HCEC 1CT (cell line): ENCODE measurements at places on chromosomes 1 and 21.

DNA sequence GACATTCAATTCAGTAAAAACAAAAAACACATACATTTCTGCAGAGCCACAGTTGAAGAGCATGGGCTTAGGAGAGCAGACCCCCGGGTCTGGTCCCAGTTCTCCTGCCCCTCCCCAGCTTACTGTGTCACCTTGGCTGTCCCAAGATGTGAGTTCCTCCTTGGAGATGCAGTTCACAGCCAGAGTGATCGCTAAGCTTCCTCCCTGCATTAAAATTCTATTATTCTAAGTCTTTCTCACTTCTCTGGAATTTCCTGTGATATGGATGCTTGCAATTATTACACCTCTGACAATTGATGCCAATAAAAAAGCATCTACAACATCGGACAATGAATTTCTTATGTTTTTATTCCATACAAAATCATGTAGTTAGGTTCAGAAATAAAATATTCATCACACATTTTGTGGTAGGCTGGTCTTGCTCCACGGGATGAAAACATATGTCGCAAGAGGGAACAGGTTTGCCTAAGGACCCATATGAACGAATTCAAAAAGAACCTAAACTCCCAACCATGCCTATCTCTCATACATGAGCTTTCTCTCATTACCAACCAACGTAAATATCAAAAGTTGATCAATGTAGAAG lies 328.5 kb upstream of the RUNX1 start:
- DNase-seq = peak; percentile 6

DNA sequence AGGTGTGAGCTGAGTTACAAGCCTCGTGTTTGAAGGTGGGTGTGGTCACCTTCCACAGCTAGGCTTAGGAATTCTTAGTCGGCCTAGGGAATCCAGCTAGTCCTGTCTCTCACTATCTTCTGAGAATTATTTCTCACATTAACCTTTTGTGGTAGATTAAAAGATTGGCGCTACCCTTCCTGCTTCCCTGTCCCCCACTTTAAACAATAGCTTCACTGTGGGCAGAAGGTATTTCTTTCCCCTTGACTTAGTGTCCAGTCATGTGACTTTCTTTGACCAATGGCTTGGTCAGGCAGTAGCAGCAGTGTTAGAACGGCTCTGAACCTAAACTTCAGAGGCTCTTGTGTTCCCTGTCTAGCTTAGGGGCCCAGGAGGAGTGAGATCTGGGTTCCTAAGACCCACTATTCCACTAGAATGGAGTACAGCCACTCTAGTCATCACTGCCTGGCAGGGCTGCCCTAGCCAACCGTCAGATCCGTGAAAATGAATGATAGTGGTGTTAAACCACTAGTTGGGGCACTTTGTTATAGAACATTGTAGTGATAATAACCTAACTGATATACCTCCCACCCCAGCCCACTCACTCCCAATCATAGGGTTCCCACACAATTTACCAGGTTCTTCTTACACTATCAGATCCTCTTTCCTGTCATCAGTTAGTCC lies 13.9 kb upstream of the C1orf141 start:
- DNase-seq = peak; percentile 39

- no peak for DNase-seq
Measured at GRCh38 chr1:230306169-230306568, 120.0 kb downstream of the PGBD5 start.

- no peak for DNase-seq
Measured at GRCh38 chr1:203597331-203598090, 29.1 kb upstream of the ATP2B4 start.

GRCh38 chr1:68379085-68379478 lies 70.7 kb downstream of the RPE65 start:
- DNase-seq = no peak

GRCh38 chr1:227996187-227996950 lies 10.4 kb upstream of the WNT3A start:
- no peak for DNase-seq

DNA sequence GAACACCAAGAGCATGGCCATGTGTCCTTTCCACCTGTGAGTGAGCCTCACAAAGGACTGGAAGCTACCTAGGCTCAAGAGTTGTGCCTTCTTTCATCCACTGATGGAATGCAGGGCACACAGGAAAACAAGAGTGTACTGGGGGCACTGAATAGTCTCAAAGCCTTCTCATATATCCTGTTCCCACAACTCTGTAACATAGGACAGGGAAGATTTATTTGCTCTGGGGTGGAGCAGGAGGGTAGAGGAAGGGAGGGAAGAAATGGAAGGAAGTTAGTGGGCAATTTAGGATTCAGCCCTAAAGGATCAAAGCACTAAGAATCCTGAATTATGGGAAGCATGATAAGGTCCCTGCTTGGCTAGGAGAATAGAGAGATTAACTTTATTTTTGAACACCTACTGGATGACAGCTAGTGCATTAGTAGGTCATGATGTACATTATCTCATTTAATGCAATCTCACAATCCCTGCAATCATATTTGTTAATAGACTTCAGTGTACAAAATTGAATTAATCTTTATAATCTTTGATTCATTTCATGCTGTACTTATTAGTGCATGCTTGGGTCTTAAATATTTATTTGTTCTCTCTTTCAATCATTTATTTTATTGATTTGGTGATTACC lies 27.0 kb upstream of the RGS16 start:
- DNase-seq = no peak

- no peak for DNase-seq
Measured at GRCh38 chr1:152061952-152062351, 25.1 kb upstream of the S100A11 start.

- DNase-seq = no peak
Measured at GRCh38 chr1:220371324-220371723, 99.1 kb upstream of the RAB3GAP2 start.

DNA sequence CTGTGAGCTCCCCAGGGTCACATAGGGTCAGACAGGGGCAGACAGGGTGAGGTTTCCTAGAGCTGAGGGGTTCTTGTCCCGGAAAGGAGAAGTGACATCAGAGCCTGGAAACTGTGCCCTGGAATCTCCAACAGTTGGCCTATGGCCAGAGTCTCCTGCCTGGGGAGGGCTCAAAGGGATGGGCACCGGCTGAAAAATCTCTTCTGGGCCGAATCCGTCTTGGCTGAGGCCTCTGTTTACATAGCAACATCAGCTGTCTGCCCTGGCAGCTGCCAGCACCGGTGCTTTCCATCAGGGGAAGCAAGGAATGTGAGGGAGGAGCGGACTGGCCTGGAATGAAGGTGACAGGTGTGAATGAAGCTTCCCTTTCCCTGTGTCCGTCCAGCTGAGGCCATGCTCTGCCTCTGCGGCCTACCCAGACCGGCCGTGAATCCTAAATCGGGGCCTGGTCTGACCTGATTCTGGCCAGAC lies 30.7 kb downstream of the VASH2 start:
- DNase-seq = no peak

DNA sequence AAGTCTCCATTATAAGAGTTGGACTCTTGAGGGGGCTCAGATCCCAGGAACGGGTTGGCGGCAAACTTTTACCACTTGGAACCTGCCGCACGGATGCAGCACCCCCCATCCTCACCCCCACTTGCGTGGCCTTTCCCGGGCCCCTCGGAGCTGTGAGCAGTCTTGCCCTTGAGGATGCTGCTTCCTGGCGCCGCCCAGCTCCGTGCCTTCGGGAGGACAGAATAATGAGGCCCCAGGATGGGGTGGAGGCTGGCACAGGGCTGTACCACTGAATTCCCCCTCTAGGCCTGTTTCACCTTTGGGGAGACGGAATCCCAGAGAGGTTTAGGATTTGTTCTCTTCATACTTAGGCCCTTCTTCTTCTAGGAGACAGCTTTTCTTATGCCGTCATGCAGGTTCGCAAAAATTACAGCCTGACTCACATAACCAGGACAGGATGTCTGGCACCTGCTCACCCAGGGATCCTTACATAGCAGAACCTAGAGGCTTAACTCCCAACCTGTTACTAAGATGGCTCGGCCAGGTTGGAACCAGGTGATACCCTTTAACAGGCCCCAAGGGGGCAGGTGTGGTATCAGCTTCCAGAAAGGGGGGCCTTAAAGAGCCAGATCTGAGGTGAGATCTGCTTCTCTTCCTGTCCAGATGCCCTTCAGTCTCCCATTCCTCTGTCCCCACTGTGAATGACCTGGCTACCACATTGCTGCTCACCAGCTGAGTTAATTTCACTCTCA lies 1.5 kb downstream of the TRNP1 start:
- DNase-seq = peak; percentile 20

GRCh38 chr1:26832249-26832960 lies 5.9 kb downstream of the ZDHHC18 start:
- DNase-seq = no peak

DNA sequence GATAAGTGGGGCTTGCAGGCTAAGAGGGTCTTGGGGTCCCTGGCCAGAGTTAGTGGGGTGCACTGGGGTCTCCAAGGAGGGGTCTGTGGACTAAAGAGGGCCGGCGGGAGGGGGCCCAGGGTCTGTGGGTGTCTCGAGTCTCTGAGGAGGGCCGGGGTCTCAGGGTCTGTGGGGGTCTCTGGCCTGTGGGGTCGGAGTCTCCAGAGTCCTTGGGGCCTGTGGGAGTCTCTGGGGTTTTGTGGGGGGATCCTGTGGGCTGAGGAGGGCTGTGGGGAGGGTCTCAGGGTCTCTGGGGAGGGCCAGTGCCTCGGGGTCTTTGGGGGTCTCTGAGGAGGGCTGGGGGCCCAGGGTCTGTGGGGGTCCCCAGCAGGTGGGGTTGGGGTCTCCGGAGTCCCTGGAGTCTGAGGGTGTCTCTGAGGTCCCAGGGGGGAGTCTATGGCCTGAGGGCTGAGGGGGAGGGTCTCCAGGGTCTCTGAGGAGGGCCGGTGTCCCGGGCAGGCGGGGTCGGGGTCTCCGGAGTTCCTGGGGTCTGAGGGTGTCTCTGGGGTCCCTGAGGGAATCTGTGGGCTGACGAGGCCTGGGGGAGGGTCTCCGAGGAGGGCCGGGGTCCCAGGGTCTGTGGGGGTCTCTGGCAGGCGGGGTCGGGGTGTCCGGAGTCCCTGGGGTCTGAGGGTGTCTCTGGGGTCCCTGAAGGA lies 628 bp upstream of the PLEKHM2 start:
- DNase-seq = no peak

- no peak for DNase-seq
Measured at GRCh38 chr1:224500796-224501195, 66.2 kb upstream of the WDR26 start.

DNA sequence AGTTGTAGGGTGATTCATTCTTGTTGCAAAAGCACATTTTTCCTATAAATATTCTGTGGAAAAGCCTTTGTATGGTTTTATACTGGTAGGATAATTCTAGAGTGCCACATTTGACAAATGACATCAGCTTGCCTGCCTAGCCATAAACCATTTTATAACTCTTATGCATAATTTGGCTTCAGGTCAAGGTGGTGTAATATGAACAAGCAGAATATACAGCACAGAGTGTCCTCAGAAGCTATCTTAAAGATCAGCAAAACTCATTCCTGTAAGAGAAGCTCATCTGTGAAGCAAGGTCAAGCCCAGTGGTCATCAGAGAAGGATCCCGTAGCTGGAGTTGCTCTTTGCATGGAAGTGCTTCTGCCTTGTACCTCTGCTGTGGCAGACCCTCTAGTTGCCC lies 24.0 kb upstream of the C1orf21 start:
- DNase-seq = peak; percentile 87

- peak; percentile 33 for DNase-seq
Measured at GRCh38 chr1:180842052-180842451, 70.6 kb upstream of the KIAA1614 start.

DNA sequence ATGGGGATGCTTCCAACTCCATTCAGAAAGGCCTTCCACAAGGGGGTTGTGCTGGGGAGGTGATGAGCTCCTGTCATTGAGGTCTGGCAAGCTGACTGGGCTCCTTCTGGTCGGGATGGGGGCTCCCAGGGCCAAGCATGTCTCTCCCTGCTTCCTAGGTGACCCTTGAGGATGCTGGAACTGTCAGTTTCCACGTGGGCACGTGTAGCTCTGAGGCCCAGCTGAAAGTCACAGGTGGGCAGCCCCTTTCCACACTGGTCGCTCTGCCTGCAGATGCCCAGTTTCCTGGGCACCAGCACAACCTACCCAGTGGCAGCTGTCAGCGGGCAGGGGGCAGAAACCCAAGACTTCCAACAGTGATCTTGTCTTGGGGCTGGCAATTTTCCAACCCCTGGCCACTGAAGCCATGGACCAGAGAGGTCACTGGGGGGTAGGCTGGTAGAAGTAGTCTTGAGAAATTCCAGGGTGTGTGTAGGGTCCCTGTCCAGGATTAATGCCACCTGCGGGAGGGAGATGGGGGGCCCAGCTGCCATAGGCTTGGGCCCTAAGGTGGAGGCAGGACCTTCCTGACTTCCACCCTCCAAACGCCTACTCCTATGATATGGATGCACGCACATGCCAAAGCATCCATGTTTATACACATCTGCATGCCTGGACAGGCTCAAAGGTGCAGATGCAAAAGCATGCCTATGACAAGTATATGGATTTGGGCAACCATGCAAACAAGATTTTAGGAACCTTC lies 97.1 kb downstream of the TRIM11 start:
- DNase-seq = no peak

DNA sequence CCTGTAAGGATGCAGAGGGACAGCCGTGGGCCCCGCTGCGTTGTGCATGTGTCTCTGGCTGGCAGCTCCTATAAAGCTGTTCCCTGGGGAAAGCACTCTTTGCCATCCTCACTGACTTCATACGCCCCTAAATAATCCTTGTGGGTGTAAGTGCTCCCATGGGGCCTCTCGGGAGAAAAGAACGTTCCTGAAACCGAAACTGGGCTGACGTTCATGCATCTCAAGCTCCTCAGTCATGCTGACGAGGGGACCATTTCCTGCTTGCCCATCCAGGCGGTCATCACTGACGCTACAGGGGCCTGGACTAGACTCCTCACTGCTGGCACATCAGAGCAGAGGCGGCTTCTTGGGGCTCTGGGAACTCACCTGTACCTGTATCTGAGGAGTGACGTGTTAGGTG lies 73.1 kb upstream of the USP24 start:
- no peak for DNase-seq

DNA sequence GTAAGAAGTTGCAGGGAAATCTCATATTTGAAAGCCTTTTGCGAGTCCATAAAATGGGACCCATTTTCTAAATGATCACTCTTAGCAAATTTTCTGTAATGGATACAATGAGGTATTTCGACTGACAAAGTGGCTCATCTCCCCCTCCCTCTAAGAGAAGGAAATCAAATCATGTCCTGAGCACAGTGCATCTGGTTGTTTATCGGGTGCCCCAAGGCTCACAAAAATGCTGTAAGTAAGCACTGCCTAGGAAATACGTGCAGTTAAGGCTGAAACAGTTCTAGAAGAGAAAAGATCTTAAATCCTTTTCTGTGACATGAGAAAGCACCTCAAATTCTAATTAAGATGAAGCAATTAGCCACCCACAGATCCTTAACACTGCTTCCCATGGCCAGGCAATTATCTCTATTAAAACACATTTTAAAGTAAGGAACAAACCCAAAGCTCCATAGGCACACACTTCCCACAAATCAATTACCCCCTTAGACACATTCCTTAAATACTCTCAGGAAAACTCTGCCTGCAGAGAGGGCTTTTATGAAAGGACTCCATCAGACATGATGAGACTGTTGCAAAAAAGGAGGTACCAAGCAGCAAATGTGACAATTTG lies 216.3 kb downstream of the KCNH1 start:
- no peak for DNase-seq

DNA sequence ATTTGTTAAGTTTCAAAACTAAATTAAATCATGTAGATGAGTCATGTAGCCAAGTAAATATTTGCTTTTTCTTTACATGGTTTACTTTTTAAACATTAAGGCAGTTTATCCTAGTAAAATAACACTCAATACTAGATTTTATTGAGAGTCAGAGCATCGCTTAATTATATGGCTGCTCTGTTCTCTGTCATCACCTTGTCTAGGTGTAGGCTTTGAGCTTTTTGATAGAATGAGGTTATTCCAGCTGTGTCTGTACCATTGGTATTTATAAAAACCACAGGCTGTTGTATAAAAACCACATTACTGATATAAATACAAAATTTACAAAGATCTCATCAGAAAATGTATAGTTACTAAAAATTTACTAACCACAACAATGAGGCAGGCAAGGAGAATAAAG lies 42.5 kb upstream of the GPR52 start:
- no peak for DNase-seq
